ENCODE measurements at places on chromosomes 1 and 21. TPM values are rescaled to one million over a fixed set of nuclear protein-coding genes. Genes with fewer than 3 reads are reported as not detected.
A peak's percentile ranks its signal among the peaks of the same experiment; 100 is the strongest.

DNA sequence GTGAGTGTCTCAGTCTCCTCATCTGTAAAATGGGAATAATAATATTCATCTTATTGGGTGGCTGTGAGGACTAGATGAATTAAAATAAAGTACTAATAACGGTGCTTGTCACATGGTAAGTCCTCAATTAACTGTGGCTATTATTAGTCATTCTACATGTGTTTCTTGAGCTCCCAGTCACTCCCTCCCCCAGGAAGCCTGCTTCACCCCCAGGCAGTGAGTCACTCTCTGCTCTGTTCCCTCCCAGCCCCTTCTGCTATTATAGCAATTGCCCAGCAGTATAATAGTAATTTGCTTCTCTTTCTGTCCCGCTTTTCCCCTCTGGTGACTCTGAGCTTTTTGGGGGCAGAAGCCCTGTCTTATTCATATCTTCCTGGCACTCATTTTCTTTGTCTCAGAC, 102.0 kb downstream of the BEND5 start:
- no peak overlapping the region for H3K27ac ChIP-seq
- H3K36me3 ChIP-seq = no peaks in the 10 kb centered on the region

Gene CLDN17
- total RNA-seq = not detected

GRCh38 chr1:108049178-108049819, 84.3 kb upstream of the VAV3 start:
- peak; percentile 41 for DNase-seq
- H3K4me3 ChIP-seq = no peak overlapping the region
- no peaks in the 10 kb centered on the region for H3K27me3 ChIP-seq
- H3K27ac ChIP-seq = no peak overlapping the region
- peaks cover 30% of the 10 kb centered on the region for H3K4me1 ChIP-seq

Gene PEX19
- total RNA-seq = 74.6 TPM

GRCh38 chr1:56578963-56579875, at the start of gene PLPP3:
Gene PLPP3, minus strand, starts transcription at chr1:56579563. Its CDS starts 547 bp downstream, at chr1:56579016.
- H3K4me1 ChIP-seq = peaks cover 35% of the 10 kb centered on the region
- H3K4me3 ChIP-seq = peak within 1 kb of the TSS; percentile 96
- H3K27me3 ChIP-seq = no peaks in the 10 kb centered on the region
- DNase-seq = peak; percentile 93

DNA sequence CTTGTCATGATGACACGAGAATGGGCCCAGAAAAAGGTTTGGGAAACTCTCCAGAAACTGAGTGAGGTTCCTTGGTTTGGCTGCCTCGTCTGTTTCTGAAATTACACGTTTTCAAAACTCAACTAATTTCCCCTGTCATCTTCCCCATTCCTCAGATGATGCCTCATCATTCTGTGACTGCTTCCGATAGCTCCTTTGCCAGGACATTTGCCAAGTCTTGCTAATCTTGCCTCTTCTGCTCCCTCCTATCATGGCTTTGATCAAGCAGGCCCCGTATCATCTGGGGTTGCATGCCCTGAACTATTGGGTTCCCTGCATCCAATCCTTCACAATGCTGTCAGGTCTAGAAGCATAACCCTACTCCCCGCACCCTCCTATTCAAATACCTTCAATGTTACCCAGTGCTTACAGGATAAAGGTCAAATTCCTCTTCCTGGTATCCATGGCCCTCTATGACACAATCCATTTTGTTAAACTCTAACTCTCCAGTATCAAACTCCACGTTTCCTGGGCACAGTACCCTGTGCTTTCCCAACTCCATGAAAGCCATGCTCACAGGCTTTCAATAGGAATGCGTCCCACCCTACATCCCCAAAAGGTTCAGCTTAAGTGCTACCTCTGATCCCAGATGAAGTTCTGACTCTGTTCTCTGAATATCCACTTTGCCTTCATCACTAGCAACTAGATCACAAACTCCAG, 22.2 kb upstream of the TMEM200B start:
- H3K4me1 ChIP-seq = no peaks in the 10 kb centered on the region
- no peaks in the 10 kb centered on the region for H3K27me3 ChIP-seq
- no peak overlapping the region for H3K4me3 ChIP-seq
- no peak overlapping the region for H3K27ac ChIP-seq
- peaks cover 5% of the 10 kb centered on the region for H3K36me3 ChIP-seq

Gene FOXD3
- 0.37 TPM for total RNA-seq

DNA sequence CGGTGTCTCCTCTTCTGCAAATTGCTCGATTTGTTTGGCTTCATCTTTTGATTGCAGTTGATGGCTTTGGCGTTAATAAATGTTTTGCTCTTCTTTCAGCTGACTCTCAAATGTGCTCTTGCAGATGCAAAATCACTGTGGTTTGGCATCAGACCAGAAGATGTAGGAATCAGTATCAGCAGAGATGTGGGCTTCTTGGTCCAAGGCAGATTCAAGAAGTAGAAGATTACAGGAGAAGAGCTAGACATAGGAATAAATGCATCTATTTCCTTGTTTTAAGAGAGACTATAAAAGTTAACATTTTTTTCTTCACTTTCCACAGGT, 59.8 kb upstream of the BACH1 start:
- peaks cover 4% of the 10 kb centered on the region for H3K4me1 ChIP-seq
- no peaks in the 10 kb centered on the region for H3K36me3 ChIP-seq
- no peak overlapping the region for H3K27ac ChIP-seq
- H3K27me3 ChIP-seq = no peaks in the 10 kb centered on the region
- H3K4me3 ChIP-seq = no peak overlapping the region

- H3K36me3 ChIP-seq = no peaks in the 10 kb centered on the region
- H3K27ac ChIP-seq = no peak overlapping the region
- no peaks in the 10 kb centered on the region for H3K27me3 ChIP-seq
- no peak overlapping the region for H3K4me3 ChIP-seq
Observed at GRCh38 chr1:191618181-191618580, 540.1 kb upstream of the RGS18 start.

DNA sequence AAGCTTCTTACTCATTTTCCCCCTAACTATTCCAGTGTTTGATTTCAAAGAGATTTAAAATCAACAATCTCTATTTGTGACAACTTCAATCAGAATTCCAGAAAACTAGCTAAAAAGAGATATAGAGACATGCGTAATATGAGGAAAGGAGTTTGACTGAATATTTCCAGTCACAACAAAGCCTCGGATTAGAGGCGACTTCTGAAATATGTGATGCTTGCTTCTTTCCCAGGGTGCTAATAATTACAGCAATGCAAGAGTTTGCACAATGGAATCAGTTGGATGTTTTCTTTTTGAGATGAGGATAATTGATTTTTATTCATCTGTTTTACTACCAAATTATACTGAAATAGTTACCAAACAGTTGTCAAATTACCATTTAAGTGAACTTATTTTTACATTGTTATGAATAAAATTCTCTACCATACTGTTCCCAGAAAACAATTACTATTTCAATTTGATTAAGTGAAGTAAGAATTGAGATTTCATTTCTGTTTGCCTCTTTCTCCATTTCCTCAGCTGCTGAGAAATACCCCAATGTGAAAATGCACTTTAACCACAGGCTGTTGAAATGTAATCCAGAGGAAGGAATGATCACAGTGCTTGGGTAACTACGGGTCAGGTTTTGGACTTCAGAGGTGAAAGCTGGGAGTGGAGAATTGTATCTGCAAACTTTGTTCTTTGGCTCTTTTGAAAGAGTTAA, 28.1 kb downstream of the KMO start:
- no peak overlapping the region for H3K4me3 ChIP-seq
- H3K36me3 ChIP-seq = no peaks in the 10 kb centered on the region
- no peaks in the 10 kb centered on the region for H3K4me1 ChIP-seq
- DNase-seq = no peak
- H3K27me3 ChIP-seq = no peaks in the 10 kb centered on the region

DNA sequence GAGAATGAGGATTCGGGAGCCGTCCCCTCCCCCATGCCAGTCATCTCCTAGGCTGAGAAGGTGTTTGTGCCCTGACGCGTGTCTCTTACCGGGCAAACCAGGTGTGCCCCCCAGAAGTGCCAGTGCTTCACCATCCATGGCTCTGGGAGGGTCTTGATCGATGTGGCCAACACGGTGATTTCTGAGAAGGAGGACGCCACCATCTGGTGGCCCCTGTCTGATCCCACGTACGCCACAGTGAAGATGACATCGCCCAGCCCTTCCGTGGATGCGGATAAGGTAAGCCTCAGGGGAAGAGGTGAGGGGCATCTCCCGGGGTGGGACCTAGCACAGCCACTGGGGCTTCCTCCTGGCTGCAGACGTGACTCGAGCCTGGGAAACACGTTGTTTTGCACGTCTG, 959 bp downstream of the PADI6 start:
- no peaks in the 10 kb centered on the region for H3K27me3 ChIP-seq
- no peaks in the 10 kb centered on the region for H3K4me1 ChIP-seq
- no peak overlapping the region for H3K27ac ChIP-seq
- no peaks in the 10 kb centered on the region for H3K36me3 ChIP-seq

- peak within 1 kb of the TSS; percentile 37 for H3K4me3 ChIP-seq
- no peak for DNase-seq
- peaks cover 30% of the 10 kb centered on the region for H3K27me3 ChIP-seq
- H3K4me1 ChIP-seq = peaks cover 4% of the 10 kb centered on the region
Observed at GRCh38 chr1:32362474-32363313, at the start of the genes FAM229A and TSSK3. Gene FAM229A, minus strand, starts transcription at chr1:32362485. Its CDS starts 394 bp downstream, at chr1:32362091. Gene TSSK3, plus strand, starts transcription at chr1:32362539. Its CDS starts 163 bp downstream, at chr1:32362702.

Gene ACTL8
- 0.15 TPM for total RNA-seq

- no peak overlapping the region for H3K27ac ChIP-seq
- peaks cover 24% of the 10 kb centered on the region for H3K4me1 ChIP-seq
- no peaks in the 10 kb centered on the region for H3K36me3 ChIP-seq
- no peaks in the 10 kb centered on the region for H3K27me3 ChIP-seq
- no peak overlapping the region for H3K4me3 ChIP-seq
Observed at GRCh38 chr1:204319027-204319426, 40.7 kb downstream of the PLEKHA6 start.

GRCh38 chr1:179046808-179047635, 21.3 kb downstream of the FAM20B start:
- no peak overlapping the region for H3K4me3 ChIP-seq
- DNase-seq = no peak
- H3K4me1 ChIP-seq = no peaks in the 10 kb centered on the region
- no peak overlapping the region for H3K27ac ChIP-seq
- H3K36me3 ChIP-seq = no peaks in the 10 kb centered on the region
- no peaks in the 10 kb centered on the region for H3K27me3 ChIP-seq

- DNase-seq = no peak
- H3K27ac ChIP-seq = no peak overlapping the region
- no peak overlapping the region for H3K4me3 ChIP-seq
Observed at GRCh38 chr1:30523055-30524020, 200.0 kb downstream of the MATN1 start.

Gene HCRTR1
- total RNA-seq = 0.06 TPM

DNA sequence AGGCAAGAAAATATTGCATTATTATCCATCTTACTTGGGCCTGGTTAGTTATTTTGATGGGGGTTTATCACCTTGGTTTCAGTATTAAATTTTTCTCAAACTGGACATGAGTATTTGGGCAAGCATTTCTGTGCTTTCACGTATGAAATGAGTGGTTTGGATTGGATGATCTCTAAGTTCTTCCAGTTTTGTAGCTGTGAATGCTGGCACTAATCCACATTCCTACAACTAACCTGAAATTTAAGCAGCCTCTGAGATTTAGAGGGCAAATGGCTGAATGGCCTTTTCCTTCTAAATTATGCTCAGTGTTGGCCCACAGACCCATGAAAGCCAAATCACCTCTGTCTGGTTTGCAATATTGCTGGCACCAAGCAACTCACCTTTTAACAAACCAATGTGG, 475.0 kb upstream of the B3GALT2 start:
- no peaks in the 10 kb centered on the region for H3K27me3 ChIP-seq
- no peak for DNase-seq
- no peak overlapping the region for H3K4me3 ChIP-seq
- no peaks in the 10 kb centered on the region for H3K4me1 ChIP-seq
- H3K27ac ChIP-seq = no peak overlapping the region
- H3K36me3 ChIP-seq = no peaks in the 10 kb centered on the region

Gene PDC
- not detected for total RNA-seq

GRCh38 chr1:22801761-22802160, 91.1 kb downstream of the EPHB2 start:
- no peaks in the 10 kb centered on the region for H3K27me3 ChIP-seq
- H3K4me1 ChIP-seq = peaks cover 77% of the 10 kb centered on the region
- no peak overlapping the region for H3K4me3 ChIP-seq
- peak; percentile 95 for DNase-seq

GRCh38 chr1:114167226-114167625, 13.6 kb upstream of the SYT6 start:
- peaks cover 19% of the 10 kb centered on the region for H3K4me1 ChIP-seq
- no peaks in the 10 kb centered on the region for H3K36me3 ChIP-seq
- H3K4me3 ChIP-seq = no peak overlapping the region

- no peaks in the 10 kb centered on the region for H3K27me3 ChIP-seq
- H3K36me3 ChIP-seq = no peaks in the 10 kb centered on the region
- DNase-seq = no peak
- H3K4me1 ChIP-seq = no peaks in the 10 kb centered on the region
- H3K4me3 ChIP-seq = no peak overlapping the region
- H3K27ac ChIP-seq = no peak overlapping the region
Observed at GRCh38 chr1:40914927-40915569, 52.9 kb upstream of the CITED4 start.

DNA sequence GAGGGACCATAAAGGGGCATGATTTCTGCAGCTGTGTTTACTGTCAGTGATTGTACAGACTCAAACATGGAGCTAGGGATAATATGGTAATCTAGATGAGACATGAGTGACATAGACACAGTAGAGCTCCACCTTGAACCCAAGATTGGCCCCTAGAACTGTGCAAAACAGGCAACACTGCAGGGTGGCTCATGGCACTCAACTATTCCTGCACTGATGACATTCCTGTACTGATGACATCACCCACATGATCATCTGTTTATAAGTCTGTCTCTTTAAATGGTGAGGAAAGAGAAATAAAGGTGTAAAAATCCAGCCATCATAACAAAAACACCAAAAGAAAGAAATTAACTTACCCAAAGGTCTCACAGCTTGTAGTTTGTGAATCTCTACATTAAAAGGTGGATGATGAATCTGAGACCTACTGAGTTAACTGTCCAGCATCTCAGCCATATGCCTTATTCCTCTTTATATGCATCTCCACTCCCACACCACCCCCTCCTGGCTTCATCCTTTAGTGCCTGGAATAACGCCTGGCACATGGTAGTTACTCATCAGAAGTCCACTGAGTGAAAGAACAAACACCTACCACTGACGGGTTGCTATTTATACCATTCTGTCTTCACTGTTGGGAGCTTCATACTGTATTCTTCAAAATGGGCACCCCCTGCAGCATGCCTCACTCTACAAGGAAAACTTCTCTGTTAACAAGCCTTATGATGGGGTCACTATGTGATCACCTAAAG, at the start of gene LRRC53:
Gene LRRC53 (minus strand): TSS at position 442 of the 746 bp plus-strand sequence. CDS start 29,262 bp downstream, outside the sequence.
- no peak within 1 kb of the TSS for H3K4me3 ChIP-seq
- H3K27ac ChIP-seq = no peak within 1 kb of the TSS
- no peaks in the 10 kb centered on the region for H3K27me3 ChIP-seq
- H3K36me3 ChIP-seq = no peaks in the 10 kb centered on the region
- no peak for DNase-seq

DNA sequence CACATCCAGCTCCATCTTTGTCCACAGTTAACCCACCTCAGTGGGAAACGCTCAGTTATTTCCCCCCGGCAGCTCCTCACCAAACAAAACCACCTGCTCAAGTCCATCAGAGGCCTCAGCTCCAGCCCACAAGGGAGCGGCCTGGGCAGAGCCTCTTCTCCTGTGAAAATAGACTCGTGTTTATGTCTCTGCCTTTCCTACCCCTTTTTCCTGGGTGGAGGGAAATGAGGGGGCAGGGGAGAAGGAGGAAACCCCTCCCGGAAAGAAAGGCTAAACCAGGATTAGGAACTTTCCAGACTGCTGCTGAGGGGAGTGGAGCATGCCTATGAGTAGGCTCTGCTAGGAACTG, 81.6 kb downstream of the PAX7 start:
- peaks cover 92% of the 10 kb centered on the region for H3K27me3 ChIP-seq
- no peak for DNase-seq
- peaks cover 11% of the 10 kb centered on the region for H3K4me1 ChIP-seq
- no peak overlapping the region for H3K27ac ChIP-seq
- no peak overlapping the region for H3K4me3 ChIP-seq
- H3K36me3 ChIP-seq = no peaks in the 10 kb centered on the region
